SW 1271 (cell line): ENCODE measurements at places on chromosomes 5 and 9.

GRCh38 chr5:136031711-136032110 lies 2.9 kb downstream of the TGFBI start:
- no peak for DNase-seq

- no peak for DNase-seq
These were observed 97.6 kb downstream of the ARSB start for GRCh38 chr5:78887384-78888118.

GRCh38 chr5:143205386-143205785 lies 198.1 kb downstream of the NR3C1 start:
- peak; percentile 18 for DNase-seq

- DNase-seq: no peak
These were observed 7.6 kb downstream of the SCGB3A1 start for GRCh38 chr5:180583738-180584137.

- no peak for DNase-seq
These were observed 69.8 kb downstream of the KDM4C start for GRCh38 chr9:6827439-6828145.

- no peak for DNase-seq
These were observed 74.2 kb downstream of the ADGRV1 start for GRCh38 chr5:90632791-90633190.

DNA sequence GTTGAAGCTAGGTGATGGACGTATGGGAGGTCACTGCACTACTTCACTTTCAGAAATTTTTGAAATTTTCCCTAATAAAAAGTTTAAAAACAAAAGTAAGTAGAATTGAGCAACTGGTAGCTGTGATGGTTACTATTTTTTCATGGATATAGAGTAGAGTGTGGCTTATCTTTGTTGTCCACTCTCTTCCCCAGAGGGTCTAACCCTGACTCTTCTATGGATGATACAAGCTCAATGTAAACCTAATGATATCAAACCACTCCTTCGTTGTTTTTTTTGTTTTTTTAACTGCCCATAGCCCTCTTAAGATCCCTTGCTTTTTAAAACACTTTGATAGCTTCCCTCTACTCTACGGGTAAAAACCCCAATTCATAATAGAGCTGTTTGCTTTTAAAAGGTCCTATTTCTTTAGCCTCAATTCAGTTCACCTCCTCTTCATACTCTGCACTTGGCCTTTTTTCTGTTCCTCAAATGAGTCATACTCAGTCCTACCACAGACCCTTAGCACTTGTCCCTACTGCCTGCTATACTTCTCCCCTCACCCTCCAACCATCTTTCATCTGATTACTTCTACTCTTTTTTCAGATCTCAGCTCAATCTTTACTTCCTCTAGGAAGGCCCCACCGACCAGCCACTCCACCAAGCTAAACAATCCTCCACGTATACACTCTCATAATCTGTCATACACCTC lies 2.6 kb downstream of the HDAC3 start:
- DNase-seq: no peak
